ENCODE measurements at places on chromosomes 3 and 15.

GRCh38 chr15:90816401-90817116 is 51.8 kb upstream of the FURIN start:
- DNase-seq = no peak

DNA sequence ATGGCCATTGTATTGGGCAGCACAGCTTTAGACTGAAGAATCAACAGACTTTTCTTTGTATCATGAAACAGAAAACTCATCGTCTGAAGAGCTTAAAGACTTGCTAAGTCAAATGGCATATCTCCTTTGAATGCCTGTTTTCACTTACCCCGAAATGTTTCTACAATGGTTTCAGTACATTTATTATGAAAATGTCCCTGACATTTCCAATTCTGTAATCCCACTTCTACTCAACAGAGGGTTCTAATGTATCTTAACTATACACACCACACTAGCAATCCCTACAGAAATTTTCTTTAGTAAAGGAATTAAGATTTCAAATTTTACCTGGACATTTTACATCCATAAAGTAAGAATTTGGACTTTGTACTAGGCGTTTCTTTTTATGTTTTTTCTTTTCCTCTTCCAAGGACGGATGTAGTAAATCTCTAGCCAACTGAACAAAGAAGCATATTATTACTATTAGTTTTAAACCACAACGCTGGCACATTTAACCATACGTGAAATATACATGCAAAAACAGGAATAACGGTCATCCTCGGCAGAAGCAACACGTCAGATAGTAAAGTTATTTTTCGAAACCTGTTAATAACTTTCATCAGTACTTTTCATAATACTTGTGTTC is 1.1 kb downstream of the RPS27L start:
- no peak for DNase-seq

GRCh38 chr3:129911261-129911861 is 17.9 kb upstream of the TMCC1 start:
- no peak for DNase-seq

- no peak for DNase-seq
These were observed 89.0 kb downstream of the DHX36 start for GRCh38 chr3:154235330-154235729.

DNA sequence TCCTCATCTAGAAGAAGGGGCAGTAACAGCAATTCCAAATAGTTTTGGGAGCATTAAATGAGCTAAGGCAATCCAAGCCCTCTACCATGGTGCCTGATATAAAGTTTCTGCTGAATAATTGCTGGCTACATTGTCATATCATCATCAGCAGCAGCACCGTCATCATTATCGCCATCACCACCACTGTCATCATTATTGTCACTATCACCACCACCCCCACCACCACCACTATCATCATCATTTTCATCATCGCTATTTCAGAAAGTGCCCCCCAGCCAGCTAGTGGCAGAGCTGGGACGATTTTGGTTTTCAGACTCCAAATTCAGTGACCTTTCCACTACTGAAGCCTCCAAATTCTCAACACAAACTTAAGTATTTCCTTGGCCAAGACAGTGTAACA is 15.0 kb downstream of the XCR1 start:
- DNase-seq = no peak

GRCh38 chr3:52982839-52983238 is 63.0 kb downstream of the SFMBT1 start:
- DNase-seq = no peak

- no peak for DNase-seq
These were observed 240.2 kb downstream of the UACA start for GRCh38 chr15:70523192-70523591.

DNA sequence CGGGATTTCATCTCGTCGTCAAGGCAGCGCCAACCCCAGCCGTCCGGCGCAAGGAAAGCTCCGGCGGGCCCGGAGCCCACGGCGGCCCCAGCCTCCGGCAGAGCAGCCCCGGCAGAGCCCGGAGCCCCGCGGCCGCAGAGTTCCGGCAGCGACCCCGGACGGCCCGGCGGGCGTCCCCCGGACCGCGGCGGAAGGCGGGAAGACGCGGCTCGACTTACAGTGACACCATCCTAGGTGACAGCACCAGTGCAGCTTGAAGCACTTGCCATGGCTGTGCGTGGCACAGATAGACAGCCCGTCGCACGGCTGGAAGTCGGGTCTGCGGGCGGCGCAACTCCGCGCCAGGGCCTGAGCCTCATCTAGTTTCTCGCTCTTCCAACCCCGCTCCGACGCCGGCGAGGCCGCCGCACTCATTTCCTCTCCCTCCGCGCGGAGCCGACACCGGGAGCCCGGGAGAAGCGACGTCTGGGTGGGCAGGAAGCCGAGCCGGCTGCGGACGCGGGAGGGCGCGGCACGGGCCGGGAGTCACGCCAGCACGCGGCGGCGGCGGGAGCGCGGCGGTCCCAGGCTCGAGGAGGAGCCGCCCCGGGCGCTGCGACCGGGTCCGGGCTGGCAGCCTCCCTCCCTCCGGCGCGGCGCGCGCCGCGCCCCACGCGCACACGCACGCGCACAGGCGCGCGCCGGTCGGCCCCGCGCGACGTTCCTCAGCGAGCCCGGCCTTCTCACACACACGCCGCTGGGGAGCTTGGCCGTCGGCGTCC is at the start of gene C3orf70:
Gene C3orf70 (minus strand): TSS at position 651 of the 761 bp plus-strand sequence. CDS start 237 bp downstream, at position 414.
- DNase-seq = peak; percentile 56

GRCh38 chr3:188507244-188507720 is 353.3 kb downstream of the LPP start:
- no peak for DNase-seq

DNA sequence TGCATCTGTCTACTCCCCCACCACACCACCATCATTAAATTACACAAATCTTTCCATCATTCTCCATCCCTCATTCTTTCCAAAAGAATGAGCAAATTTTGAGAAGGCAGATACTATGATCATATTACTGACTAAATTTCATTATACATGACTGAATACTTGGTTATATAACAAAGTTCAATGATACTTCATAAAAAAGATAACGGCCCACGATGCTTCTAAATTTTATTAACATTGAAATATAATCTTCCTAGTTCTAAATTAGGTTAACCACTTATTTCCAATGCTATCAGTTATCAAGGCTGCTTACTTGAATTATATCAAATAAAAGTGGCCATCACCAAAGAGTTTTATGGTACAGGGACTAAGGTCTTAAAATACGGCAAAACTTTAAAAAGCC is 13.5 kb downstream of the HERC1 start:
- no peak for DNase-seq

DNA sequence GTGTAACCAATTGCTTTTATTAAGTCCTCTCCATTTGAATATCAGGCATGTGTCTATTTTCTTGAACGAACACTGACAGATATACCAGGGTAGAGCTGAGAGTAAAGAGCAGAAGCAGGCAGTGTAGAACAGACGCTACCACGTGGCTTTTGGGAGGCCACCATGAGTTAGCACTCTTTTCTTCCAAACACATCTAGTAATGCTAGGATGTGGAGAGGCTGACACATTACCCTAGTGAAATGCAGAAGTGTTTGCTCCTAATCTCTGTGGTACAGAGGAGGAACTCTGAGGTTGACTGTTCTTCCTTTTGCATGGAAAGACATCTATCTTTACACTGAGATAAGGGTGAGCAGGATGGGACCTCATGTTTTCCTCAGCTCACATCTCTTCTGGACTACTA is 216.3 kb downstream of the SATB1 start:
- DNase-seq = no peak

DNA sequence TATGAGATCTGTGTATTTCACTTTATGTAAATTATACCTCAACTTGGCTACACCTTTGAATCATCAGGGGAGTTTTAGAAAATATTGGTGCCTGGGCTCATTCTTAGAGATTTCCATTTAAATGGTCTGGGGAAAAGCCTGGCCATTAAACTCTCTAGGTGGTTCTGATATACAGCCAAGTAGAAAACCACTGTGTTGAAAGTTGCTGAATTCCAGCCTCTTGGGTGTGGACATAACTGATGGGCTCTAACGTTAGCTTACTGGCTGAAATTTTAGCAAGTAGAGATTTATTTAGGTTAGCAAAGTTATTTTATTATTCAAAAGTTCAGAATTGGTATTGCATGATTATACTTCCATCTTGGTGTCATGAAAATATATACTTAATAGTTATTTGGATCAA is 84.1 kb downstream of the ATG7 start:
- no peak for DNase-seq

DNA sequence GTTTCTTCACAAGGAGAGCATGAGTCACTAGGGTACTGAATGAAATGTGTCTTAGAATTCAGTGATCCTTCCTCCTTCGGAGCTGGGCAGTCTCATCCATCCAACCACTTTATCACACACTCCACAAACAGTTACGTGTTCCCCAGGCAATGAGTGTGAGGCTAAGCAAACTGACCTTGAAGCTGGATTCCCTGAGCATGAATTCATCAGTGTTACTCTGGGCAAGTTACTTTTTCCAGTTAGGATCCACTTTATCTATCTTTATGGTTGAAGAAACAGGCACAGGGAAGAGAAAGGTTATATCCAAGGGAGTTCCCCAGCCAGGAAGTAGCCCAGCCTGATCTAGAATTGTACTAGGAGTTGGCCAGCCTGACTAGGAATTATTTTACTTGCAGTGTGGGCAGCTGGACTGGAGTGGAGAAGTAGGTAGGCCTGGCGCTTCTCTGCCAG is 17.1 kb upstream of the GCNT3 start:
- no peak for DNase-seq

DNA sequence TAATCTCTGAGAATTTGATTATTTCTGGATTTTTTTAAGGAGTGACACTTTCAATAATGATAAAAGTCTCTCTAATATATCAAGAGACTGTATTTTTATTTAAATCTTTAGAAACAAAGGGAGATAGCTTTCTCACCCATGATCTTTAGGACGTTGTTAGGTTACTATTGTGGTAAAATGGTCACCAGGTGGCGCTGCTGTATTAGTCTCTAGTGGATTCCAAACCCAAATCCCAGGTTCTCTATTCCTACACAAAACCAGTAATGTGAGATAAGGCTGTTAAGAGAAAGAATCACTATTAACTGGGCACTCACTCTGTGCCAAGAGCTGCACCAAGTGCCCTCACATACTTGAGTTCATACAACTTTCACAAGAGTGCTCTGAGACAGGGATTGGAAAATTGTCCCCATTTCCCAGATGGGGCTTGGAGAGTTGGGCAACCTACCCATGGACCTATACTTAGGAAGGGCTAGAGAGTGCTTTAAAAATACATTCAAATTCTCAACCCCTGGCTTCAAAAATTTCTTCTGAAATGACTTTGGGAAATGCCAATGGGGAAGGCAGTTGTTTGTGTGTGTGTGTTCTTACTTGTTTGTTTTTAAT is 593.4 kb upstream of the TGFBR2 start:
- no peak for DNase-seq

DNA sequence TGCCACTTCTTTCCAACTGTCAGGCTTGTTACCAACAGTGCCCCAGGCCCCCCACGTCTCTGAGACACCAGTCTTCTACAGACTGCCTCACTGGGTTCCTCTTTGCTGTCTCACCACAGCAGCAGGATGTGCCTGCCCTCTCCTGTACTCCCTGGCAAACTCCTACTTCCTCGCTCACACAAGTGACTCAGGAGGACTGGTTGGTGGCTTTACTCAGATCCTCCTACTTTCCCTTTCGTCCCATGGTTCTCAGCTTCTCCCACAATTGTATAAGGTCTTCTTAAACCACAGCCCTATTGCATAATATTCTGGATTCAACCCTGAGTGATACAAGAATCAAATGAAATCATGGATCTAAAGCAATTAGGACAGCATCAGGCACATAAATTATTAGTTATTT is 246.6 kb upstream of the PROK2 start:
- no peak for DNase-seq

GRCh38 chr3:99856437-99857220 is 39.0 kb downstream of the CMSS1 start:
- DNase-seq = no peak

DNA sequence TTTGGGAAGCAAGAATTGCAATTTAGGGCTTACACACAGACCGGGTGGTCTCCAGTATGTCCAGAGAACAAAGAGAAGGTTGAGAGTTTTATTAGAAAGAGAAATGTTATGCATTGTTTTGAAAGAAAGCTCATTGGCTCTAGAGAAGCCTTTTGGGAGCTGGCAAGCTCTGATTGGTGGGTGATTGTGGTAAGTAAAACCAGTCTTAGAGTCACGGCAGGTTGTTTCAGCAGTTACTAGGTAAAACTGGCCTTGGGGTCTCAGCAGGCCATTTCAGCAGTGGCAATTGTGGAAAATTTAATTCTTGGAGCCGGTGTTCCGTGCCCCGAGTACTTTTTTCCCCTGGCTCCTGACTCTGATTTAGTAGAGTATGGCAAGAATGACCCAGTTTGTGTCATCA is 78.1 kb downstream of the MRPL46 start:
- no peak for DNase-seq

GRCh38 chr3:78096488-78097255 is 1056.8 kb downstream of the ROBO2 start:
- DNase-seq = no peak

DNA sequence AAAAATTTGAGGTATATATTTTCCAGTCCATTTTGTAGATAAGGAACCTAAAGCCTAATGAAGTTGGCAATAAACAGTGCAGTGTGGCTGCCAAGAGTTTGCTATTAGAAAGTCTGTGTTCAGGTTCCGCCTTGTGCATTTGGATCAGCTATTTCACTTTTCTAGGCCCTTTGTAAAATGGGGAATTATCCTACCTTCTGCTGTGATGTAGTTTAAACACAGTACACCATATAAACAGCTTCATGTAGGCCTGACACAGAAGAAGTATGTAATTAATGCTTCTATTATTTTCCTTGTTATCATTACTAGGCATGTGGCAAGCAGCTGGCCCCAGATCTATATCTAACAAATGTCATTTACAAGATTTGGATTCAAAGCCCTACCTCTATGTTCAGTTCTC is 456.3 kb downstream of the GABRG3 start:
- DNase-seq = peak; percentile 78

- DNase-seq = no peak
These were observed 9.3 kb downstream of the FAH start for GRCh38 chr15:80162059-80162554.

GRCh38 chr3:103295974-103296570 is 861.3 kb downstream of the ZPLD1 start:
- DNase-seq = peak; percentile 32

- DNase-seq = no peak
These were observed 172.1 kb downstream of the TBC1D2B start for GRCh38 chr15:77905301-77905920.

- peak; percentile 45 for DNase-seq
These were observed 193.8 kb upstream of the TLE3 start for GRCh38 chr15:70291305-70292075.

GRCh38 chr3:182941719-182942118 is 38.6 kb downstream of the DCUN1D1 start:
- no peak for DNase-seq

All from DMS79 treated with DMSO at 0.1 percent for 48 hours (cell line).